ENCODE measurements at places on chromosomes 13 and 19.
A peak's percentile ranks its signal among the peaks of the same experiment; 100 is the strongest.

GRCh38 chr13:72889495-72889894 lies 107.6 kb downstream of the PIBF1 start:
- no peak for DNase-seq

DNA sequence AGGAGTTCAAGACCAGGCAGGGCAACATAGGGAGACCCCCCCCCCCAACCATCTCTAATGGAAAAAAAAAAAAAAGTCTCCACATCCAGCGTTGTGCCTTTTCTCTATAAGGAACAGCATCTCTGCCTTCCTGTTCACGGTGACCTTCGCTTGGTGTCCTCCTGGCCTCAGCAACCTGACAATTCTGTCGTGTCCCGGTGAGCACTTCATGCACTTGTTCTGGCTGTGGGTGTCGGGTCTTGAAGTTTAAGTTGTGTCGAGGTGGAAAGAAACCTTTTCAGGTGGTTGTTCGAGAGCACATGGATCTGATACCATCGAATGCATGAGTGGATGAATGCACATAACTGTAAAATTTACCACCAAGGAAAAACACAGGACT lies 594 bp downstream of the ZNF559 start:
- no peak for DNase-seq

DNA sequence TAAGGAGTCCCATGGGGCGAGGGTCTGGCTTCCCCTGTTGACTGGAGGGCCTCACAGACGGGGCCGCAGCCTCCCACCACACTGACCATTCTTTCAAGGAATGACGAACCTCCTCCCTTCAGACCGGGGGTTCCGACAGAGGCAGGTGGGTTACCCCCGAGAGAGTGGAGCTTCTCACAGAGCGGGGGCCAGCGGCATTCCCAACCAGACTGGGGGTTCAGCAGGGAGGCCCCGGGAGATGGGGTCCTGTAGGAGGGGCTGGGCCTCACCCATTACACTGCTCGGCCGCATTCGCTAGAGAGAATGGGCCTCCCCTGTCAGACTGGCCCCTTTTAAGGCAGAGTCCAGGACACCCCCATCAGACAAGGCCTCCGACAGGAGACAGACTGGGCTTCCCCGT lies 15.6 kb upstream of the C2CD4C start:
- DNase-seq: no peak

GRCh38 chr13:82766732-82767321 lies 1115.4 kb downstream of the SLITRK1 start:
- DNase-seq: no peak

- no peak for DNase-seq
Measured at GRCh38 chr13:111458739-111459138, 138.3 kb downstream of the TEX29 start.

DNA sequence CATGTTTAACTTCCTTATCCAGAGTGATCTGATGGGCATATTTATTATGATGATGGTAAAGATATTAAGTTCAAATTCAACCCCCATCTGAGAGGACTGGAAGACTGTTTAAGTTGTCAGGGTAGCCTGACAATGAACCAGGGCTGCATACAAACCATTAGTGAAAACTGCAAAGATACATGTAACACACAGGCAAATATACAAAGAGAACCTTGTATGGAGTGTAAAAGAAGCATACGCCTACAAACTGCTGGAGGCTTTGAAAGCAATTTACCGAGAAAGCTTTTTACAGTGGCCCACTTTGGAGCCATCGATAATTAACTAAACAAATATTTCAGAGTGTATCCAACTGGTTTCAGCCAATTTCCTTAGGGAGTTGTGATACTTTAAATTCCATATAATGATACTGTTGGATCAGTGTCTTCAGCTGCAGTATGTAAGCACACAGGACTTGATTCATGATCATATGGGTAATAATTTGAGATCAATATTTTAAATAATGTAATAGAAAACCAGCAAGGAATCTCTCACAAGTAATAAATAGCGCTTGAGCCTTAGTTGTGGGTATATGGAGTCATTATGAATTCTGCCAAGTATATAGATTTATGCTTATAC lies 231.5 kb upstream of the SPRY2 start:
- DNase-seq: no peak

- no peak for DNase-seq
Measured at GRCh38 chr13:25018729-25019115, 77.2 kb upstream of the PABPC3 start.

- peak; percentile 41 for DNase-seq
Measured at GRCh38 chr13:24459234-24459633, 53.3 kb downstream of the PARP4 start.

- DNase-seq: no peak
Measured at GRCh38 chr19:10748927-10749434, 31.1 kb downstream of the DNM2 start.

DNA sequence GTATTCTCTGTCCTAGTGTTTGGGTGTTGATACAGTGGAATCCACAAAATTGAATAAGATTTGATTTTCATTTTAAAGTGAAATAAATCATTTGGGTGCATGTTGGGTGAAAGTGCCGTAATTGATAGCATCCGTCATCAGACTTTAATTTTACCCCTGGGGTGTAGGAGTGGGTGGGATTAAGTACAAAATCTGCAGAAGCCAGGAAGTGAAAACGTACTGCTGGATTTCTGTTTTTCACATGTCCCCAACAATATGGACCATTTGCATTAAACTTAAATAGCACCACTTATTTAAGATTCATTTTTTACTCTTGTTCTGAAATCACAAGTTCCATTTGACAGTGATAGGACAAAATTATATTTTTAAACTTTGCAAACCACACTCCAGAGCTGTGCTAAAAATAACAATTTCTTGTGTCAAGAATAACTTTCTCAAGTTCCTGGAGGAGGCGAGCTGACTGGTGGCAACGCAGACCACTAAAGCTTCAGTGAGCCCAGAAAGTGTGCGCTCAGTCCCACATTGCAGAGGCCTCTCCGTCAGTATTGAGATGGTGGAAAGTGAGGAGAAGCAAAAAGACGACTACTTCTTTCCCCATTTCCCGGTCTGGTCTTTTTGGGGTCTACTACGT lies 71.3 kb downstream of the ARHGEF7 start:
- no peak for DNase-seq

GRCh38 chr13:73230716-73231115 lies 171.9 kb downstream of the KLF5 start:
- peak; percentile 18 for DNase-seq

GRCh38 chr13:76792731-76793347 lies 93.4 kb downstream of the KCTD12 start:
- DNase-seq: peak; percentile 78

GRCh38 chr19:40683437-40683836 lies 7.0 kb downstream of the NUMBL start:
- no peak for DNase-seq

- peak; percentile 20 for DNase-seq
Measured at GRCh38 chr13:98466634-98467236, 110.2 kb downstream of the STK24 start.

GRCh38 chr13:50838031-50838430 lies 5.5 kb downstream of the DLEU7 start:
- DNase-seq: no peak

GRCh38 chr13:48317511-48318376 lies 14.2 kb downstream of the RB1 start:
- DNase-seq: no peak

DNA sequence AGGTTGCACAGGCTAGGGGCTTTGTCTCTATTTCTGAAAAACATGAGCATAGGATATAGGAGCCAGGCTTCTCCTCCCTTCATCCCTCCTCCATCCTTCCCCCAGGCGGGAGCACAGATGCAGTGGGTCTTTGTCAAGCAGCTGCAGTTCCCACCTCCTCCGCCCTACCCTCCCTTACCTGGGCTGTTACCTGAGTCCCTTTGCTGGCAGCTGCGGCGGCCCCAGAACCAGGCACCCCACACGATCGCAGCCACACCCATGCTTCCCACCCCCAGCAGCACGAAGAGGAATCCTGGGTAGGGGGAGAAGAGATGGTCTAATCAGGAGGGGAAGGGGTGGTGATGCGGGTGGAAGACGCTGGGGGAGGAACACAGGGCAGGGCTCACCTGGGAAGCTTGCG lies 7.8 kb downstream of the TMIGD2 start:
- DNase-seq: no peak

- DNase-seq: no peak
Measured at GRCh38 chr19:30608471-30608870, 236.3 kb downstream of the ZNF536 start.

DNA sequence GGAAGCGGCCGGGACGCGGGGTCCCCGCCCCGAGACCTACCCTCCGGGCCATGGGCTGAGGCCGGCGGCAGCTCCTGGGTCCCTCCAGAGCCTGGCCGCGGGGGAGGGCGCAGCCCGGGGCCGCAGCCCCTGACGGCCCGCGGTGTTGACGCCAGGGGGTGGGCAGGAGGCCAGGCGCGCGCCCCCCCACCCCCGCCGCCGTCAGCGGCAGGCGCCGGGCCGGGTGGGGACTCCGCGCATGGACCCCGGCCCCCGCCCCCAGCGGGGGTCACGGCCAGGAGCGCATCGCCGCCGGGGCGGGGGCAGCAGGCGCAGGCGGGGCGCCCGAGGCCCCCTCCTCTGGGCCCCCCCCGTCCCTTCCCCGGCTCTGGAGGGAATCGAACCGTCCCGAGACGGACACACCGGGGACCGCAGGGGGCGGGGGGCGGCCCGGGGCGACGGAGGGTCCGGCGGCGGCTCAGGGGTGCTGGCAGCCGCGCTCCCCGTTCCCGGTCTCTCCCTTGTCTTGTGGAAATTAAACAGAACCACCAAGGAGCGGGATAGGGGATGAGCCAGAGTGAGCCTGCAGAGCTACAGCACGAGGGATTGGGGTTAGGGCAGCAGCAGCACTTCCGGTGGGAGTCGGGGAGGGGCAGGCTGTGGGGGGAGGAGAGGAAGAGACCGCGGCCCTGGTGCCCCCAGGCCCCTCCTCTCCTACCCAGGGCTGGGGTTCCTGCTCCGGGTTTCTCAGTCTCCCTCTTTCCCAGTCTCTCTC lies at the start of gene MEIS3:
Gene MEIS3 (minus strand): TSS at position 498 of the 754 bp plus-strand sequence. CDS start 446 bp downstream, at position 52.
- no peak for DNase-seq

DNA sequence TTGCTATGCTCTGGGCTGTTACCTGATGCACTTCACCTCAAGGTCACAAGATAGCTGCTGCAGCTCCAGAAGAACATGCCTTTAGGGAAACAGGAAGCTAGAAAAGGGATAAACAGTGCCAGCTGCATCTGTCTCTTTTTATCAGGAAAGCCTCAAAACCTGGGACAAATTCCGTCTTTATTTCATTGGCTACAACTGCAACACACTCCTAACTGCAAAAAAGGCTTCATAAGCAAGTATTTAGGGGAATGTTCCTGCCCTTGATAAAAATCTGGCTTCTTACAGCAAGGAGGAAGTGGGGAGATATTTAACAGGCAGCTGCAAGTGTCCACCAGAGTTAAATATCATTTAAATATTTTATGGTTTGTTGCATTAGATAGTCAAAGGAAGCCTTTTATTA lies 34.2 kb upstream of the SERTM1 start:
- no peak for DNase-seq

GRCh38 chr19:41876847-41877832 lies at the start of gene CD79A:
TSS of gene CD79A (plus strand) at chr19:41877279. CDS start at chr19:41877305, 26 bp downstream.
- no peak for DNase-seq

DNA sequence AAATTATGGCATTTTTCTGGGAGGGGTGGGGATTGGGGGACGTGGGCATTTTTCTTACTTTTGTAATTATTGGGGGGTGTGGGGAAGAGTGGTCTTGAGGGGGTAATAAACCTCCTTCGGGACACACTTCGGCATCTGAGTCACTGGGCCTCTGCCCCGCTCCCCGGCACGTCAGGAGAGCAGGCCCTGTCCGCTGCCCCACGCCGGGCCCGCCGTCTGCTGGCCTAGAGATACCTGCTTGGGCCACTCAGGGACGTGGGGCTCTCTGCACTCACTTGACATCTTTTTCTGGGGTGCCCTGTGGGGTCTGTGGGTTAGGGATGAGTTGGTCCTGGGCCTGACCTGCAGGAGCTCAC lies 3.5 kb upstream of the FTL start:
- no peak for DNase-seq

GRCh38 chr13:61252213-61252612 lies 163.4 kb downstream of the PCDH20 start:
- no peak for DNase-seq

- DNase-seq: no peak
Measured at GRCh38 chr13:50140153-50140552, 124.9 kb downstream of the KCNRG start.

DNA sequence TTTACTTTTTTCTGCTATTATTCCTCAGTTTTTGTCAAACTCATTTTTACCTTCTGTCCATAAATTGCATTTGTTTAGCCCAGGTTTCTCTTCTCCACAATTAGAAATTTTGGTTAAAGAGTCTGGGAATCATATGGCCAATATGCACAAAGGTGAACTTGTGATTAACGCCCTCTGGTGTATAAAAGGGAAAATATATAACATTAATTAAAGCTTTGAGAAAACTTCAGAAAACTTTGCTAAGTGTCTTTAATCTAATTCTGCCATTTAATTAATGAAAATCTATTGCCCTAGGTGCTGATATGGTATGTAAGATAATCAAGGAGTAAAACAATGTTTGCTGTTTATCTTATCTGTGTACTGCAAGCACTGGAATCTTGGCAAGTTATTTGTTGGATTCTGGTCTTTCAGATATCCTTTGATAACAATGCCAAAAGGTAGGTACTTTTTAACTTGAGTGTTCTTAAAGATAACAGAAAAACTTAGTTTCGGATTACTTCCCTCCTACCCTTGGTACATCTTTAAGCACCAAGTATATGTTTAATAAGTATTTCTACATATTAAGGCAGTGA lies 402.6 kb downstream of the SUCLA2 start:
- peak; percentile 35 for DNase-seq

DNA sequence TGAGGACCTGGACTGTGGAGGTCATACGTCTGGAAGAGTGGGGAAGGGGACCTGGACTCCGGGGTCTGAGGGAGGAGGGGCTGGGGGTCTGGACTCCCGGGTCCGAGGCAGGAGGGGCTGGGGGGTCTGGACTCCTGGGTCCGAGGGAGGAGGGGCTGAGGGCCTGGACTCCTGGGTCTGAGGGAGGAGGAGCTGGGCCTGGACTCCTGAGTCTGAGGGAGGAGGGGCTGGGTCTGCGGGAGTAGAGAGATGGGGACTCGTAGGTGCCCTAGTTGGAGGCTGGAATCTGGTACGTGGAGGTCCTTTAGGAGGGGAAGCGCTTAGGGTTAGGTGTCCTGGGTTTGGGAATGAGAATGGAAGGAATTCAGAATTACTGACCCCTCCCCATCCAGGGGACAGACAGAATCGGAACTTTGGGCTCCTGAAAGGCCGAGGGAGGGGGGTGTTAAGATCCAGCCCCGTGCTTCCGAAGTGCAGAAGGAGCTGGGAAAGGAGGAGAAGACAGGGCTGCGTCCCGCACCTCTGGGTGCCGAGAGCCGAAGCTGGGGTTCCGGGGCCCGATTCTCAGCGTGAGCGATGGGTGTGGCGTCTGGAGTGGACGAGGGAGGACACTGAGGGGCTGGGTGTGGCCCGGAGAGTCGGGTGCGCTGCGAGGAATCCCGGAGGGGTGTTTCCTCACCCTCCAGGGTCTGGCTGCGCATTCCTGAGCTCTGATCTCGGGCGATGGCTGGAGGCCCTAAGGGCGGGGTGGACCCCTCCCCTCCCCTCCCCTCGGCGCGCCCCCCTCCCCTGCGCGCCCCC lies 608 bp downstream of the MYADM start:
- peak; percentile 74 for DNase-seq

DNA sequence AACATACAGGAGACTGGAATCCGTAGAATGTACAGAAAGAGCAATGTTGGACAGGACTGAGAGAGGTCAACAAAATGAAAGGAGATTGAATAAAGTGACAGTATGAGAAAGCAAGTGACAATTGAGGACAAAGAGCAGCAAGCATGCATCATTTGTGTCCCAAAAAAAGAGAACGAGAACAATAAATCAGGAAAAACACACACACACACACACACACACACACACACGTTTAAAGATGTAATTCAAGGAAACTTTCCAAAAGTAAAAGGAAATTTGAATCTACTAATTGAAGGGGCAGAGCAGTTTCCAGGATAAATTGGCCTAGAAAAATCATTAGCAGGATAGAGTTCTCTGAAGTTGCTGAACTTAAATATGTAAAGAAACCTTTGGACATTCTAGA lies 16.9 kb downstream of the DPY19L3 start:
- DNase-seq: no peak
